Stimulated activated CD8-positive, alpha-beta memory T cell treated with anti-CD3 and anti-CD28 coated beads, Interleukin-15, amount 100 ng/mL, for 4 hours (primary cell): ENCODE measurements at places on chromosomes 11 and 22.

GRCh38 chr11:129853518-129854231 is 38.0 kb downstream of the TMEM45B start:
- no peak for DNase-seq

GRCh38 chr11:26688701-26689100 is 33.2 kb downstream of the SLC5A12 start:
- DNase-seq = no peak

DNA sequence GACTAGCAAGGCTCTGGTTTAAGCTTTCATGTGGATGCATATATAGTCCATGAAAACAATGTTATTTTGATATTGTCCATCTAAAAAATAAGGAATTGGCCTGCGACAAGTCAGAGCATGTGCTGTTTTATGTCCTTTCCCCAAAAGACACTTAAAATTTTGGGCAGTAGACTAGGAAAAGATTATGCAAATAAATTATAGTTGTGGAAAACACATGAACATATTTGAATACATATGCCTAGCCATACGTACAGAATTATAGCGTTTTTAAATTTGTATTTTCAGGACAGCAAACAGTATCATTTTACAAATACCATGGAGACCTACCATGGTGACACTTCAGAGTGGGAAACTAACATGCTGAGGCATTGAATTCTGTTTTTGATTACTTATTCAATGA is 113.8 kb upstream of the SLC5A12 start:
- DNase-seq = no peak

GRCh38 chr11:39078465-39078864 is 2381.0 kb downstream of the LRRC4C start:
- no peak for DNase-seq

GRCh38 chr11:14702760-14703159 is 59.2 kb downstream of the PDE3B start:
- no peak for DNase-seq

GRCh38 chr11:111737444-111738210 is 28.6 kb downstream of the PPP2R1B start:
- no peak for DNase-seq

- no peak for DNase-seq
These were observed 509.8 kb upstream of the RAG2 start for GRCh38 chr11:37107831-37108230.

GRCh38 chr22:30731658-30732057 is 37.0 kb downstream of the OSBP2 start:
- DNase-seq = no peak

- no peak for DNase-seq
These were observed 116.2 kb downstream of the ETS1 start for GRCh38 chr11:128471138-128471661.

- no peak for DNase-seq
These were observed 58.8 kb upstream of the RRAS2 start for GRCh38 chr11:14417617-14418374.

- DNase-seq = no peak
These were observed 651 bp downstream of the CTSF start for GRCh38 chr11:66567787-66568123.

DNA sequence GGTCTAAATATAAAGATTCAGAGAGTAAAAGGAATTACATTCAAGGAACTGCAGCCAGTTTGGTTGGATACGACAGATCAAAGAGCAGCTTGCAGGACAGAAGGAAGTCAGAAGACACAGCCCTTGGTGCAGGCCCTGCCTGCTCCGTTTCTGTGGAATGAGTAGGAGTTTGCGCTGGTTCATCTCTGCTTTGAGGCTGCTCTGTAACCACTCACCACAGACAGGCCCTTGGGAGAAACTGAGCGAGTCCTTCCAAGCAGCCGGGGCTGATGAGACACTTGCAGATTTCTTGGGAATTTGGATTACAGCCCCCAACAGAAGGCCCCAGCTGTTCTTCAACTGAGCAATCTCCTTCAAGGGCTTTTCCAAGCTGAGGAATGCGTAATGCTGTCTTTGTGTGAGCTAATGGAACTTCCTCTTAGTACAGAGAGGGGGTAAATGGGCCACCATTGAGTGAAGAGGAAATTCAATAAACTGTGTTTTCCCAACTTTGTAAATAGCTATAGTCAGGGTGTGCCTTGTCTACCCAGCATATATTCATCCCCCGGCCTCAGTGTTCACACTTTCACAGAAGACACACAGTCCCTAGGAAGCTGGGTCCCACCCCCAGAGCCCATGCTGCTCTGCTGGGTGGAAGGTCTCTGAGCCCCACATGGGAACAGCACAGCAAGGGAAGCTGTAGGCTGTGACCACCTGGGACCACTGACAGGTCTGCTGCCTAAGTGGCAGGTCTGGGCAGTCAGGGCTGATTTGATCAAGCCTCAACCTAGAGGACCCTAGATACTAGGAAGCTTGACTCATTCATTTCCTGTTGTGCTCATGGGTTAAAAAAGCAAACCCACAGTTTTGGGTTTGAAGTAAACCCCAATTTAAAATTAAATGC is 16.6 kb downstream of the IL10RA start:
- DNase-seq = no peak

GRCh38 chr11:128619540-128620308 is 32.4 kb upstream of the ETS1 start:
- no peak for DNase-seq

- DNase-seq = no peak
These were observed 3.5 kb upstream of the CD5 start for GRCh38 chr11:61098778-61099177.

- DNase-seq = no peak
These were observed 21.6 kb downstream of the APOL5 start for GRCh38 chr22:35739076-35739930.

- DNase-seq = no peak
These were observed 86.6 kb upstream of the ARHGAP32 start for GRCh38 chr11:129278586-129279319.

GRCh38 chr22:33691057-33691630 is 229.1 kb downstream of the LARGE1 start:
- no peak for DNase-seq

DNA sequence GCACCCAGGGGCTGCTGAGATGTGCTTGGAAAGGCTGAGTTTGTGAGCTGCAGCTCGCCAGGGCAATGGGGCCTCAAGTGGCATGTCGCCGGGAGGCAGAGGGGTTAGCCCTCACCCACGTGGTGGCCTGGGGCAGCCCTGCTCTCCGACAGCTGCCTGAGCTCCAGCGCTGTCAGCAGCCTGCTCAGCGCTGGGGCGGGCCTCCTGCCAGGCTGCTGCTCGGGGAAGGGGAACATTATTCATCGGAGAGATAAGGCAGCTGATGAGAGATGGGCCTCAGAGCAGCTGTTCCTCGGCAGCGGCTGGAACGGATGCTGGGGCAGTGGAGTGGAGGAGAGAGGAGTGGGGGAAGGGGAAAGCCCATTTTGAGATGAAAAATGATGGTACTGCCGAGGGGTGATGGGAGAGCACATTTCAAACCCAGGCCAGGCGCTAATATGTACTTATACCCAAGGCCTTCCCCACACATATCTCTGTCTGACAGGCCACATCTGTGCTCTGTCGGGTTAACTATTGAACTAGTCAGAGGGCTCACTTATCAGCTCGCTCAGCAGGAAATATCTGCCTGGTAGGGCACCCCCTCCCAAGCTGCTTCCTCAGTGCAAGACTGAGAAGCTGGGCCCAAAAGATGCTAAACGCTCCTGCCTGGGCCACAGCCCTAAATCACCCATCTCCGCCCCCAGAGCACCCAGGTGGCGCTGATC is 79.5 kb downstream of the TIMP3 start:
- DNase-seq = no peak

DNA sequence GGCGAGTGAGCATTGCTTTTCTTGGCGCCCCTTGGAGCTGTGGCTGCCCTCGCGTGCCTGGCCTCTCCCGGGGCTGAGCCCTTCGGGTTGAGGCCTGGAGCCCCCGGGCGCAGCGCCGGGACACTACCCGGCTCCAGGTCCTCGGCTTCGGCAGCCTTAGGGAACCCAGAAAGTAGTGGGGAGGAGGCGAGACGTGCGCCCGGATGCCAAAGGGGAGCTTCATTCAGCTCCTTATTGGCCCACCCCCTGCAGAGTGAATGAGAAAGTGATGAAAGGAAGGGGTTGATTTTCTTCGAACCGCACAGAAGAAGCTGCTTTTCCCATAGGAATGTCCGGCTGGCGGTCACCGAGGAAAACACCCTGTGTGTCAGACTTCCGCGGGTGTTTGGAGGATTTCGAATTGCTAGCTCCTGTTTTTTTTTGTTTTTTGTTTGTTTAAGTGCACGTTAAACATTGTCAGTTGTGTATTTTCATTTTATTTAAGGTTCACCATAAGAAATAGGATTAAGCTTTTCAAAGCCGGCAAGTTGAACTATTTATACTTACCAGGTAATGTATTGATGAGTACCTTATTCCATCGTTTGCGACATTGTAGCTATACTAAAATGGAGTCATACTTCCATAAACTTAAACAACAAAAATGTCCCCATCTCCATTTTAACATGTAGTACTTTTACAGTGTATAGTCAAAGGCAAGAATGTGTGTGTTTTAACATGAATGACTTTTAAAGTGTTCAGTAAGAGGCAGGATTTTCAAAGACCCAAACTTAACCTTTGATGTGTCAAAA is 841 bp upstream of the EIF4G2 start:
- DNase-seq = no peak

- DNase-seq = no peak
These were observed 329.1 kb downstream of the TMEM135 start for GRCh38 chr11:87366763-87367405.

GRCh38 chr22:44515779-44516178 is 17.7 kb upstream of the RTL6 start:
- no peak for DNase-seq
